ENCODE measurements at places on chromosomes 4 and X. TPM values are rescaled to one million over a fixed set of nuclear protein-coding genes. Genes with fewer than 3 reads are reported as not detected.

- no peak for ATAC-seq
These were observed 2088.7 kb upstream of the AGA start for GRCh38 chr4:179530958-179531357.

DNA sequence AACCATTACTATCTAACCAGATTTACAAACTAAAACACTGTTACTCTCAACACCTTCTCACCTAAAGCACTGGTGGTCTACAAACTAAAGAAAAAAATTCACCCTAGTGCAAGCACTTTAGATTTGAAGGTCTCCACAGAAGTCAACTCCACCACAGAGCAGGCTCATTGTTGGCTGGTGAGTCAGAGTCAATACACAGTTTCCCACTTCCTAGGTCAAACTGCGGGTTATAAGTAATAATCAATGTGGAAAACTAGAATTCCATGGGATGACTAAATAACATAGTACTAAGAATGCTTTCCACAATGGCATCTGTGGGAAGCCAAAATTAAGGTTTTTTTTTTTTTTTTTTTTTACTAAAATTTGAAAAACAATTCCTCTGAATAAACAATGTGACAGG, 191.8 kb downstream of the PDGFC start:
- ATAC-seq, result no peak

DNA sequence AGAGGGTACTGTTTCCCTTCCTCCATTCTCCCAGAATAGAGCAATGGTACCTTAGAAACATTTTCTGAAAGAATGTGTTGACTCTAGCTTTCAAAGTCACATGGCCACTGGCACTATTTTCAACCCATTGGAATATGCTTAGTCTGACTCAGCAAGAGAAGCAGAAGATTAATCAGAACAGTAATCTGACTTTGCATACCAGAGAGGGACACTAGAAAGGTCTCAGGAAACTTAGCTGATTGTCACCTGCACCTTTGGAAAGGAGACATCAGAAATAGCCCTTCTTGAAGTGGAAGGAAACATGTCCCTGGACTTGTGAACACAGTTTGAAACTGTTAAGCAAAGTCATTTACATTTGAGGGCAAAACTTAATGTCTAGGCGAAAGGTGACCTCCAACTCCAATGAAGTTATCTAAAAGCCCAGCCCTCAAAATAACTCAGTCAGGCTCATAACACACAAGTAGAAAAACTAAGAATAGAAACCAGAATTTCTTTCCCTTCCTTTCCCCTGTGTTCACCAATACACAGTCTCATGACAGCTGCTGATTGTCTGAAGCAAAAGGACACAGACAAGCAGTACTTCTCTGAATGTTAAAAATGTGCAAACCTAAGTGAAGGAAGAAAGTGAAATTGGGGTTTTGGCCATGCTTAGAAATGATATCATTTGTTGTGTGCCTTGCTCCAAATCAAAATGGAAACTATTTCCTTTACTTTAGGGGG, 270.8 kb downstream of the GRIA3 start:
- ATAC-seq, result no peak

SH3BP2 gene
- 83.5 TPM for total RNA-seq

DNA sequence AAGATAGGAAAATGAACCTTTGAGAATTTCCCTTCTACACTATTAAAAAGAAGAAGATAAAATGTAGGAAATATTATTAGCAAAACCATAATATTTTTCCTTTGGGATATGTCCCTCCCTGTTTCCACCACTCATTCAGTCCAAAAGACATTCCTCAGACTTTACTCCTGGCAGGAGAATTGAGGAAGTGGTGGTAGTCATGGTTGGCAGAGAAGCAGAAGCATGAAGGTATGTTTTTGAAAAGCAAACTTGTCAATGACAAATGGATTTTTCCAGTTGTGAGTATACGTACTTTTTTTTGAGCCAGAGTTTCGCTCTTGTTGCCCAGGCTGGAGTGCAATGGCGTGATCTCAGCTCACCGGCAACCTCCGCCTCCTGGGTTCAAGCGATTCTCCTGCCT, 13.7 kb downstream of the STAG2 start:
- ATAC-seq, result no peak

GRCh38 chr4:72951147-72951546, 118.4 kb downstream of the COX18 start:
- no peak for ATAC-seq

ENPP6 gene
- 0.82 TPM for total RNA-seq

TREX2 gene
- total RNA-seq, result 2.5 TPM

DNA sequence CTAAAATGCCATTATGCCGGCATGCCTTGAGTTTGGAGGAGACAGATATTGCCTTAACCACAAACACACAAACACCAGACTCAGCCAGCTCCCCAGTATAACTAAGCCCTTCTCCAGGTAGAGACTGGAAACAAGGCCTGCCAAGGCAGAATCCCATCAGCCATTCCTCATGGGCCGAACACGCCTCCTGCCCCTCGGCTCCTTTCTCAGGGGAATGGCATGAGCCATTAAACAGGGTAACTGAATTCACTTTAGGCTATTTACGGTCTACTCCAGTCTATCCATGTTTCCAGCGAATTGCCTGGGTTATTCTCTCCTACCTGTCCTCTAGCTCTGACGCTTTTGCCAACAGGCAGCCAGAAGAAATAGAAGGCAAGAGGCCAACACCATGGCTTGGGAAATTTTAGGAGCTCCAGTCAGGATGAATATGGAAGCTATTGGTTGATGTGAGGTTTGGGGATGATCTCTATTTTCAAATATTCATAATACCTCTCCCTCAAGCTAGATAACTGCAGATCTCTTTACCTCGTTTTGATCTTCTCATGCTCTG, 4.9 kb downstream of the SEL1L3 start:
- ATAC-seq, result no peak

FAM9C gene
- total RNA-seq, result 0.21 TPM

DNA sequence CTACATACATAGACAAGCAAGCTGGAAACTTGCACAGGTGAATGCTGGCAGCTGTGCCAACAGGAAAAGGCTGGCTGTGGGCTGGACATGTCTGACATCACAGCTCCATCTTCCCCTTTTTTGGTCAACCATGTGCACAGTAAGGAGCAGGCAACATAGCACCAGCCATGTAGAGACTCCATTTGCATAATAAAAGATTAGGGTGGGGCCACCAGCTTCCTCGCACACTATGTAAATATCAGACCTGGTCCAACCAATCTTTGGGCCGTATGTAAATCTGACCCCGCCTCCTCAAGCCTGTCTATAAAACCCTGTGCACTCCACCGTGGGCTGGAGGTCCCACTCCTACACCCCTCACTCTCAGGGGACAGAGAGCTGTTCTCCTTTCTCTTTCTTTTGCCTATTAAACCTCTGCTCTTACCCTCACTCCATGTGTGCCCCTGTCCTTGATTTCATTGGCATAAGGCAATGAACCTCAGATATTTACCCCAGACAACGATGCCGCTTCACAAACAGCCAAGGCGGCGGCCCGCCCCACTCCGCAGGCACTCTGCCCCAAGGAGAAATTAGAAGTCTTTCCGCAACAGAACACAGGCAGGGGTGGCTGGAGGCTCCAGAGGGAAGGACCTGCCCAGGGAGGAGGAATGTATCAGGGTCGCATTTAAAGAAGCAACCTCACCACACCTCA, 862.2 kb downstream of the TRIML1 start:
- no peak for ATAC-seq

- no peak for ATAC-seq
These were observed 23.6 kb downstream of the CPE start for GRCh38 chr4:165402375-165402774.

AWAT2 gene
- not detected for total RNA-seq
